HFFc6 (cell line): ENCODE measurements at places on chromosomes 5 and 9.
A peak's percentile ranks its signal among the peaks of the same experiment; 100 is the strongest.

GRCh38 chr9:70085241-70085640, 41.6 kb downstream of the MAMDC2 start:
- no peak for DNase-seq

- DNase-seq = peak; percentile 83
These were observed 10.9 kb downstream of the CXXC5 start for GRCh38 chr5:139658928-139659667.

DNA sequence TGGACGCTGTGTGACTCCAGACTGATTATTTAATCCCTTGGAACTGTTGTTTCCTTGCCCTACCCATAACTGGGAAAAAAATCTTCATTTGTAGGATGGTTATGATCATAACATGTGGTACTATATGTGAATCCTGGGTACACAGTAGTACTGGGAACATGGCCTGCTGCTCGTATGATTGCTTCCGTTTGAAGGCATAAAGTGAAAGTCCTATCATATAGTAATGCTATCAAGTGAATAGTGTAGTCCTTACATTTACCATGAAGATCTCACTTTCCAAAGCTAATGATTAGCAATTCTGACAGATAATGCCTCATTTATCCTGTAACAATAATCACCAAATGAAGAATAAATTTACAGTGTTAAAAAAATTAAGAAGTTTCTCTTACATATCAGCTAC, 53.2 kb downstream of the MEF2C start:
- DNase-seq = no peak

- no peak for DNase-seq
These were observed 21.1 kb upstream of the TERT start for GRCh38 chr5:1315709-1316587.

- DNase-seq = peak; percentile 7
These were observed 6.4 kb downstream of the ISCA1 start for GRCh38 chr9:86275962-86276361.

- no peak for DNase-seq
These were observed 641.8 kb downstream of the EFNA5 start for GRCh38 chr5:107028938-107029337.

GRCh38 chr9:89533411-89534095, 35.6 kb upstream of the SEMA4D start:
- DNase-seq = no peak

DNA sequence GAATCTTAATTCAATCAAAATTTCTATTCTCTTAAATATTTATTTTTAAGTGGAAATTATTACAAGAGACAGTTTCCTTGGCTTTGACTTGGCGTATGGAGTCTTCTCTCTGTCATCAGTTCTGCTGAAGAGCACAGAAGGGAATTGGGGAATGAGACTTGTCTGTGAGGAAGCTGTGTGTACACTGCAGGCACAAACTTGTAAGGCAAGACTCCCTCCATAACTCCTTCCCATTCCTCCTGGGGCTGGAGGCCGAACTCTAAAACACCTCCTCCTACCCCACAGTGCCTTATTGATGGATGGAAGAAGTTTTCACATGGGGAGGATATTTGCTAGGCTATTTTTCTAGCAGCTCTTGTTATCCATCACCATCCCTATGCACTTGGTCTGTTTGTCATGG, 187.4 kb upstream of the ELL2 start:
- DNase-seq = no peak

DNA sequence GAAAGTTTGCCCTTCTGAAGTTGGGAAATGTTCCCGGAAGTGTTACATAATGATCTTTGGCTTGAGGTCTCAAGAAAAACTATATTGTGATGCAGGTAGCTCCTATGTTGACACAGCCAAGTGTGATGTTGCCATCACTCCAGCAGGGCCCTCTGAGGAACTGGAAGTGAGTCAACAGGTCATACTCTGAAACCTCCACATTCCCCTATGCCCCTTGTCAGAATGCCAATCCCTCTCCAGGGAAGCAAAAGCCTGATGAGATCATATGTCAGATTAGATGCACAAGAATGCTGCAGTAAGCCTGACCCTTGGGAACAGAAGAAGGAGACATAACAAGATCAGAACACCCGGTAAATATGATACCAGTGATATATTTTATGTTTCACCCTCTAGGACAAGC, 66.8 kb upstream of the ITGA2 start:
- peak; percentile 91 for DNase-seq

DNA sequence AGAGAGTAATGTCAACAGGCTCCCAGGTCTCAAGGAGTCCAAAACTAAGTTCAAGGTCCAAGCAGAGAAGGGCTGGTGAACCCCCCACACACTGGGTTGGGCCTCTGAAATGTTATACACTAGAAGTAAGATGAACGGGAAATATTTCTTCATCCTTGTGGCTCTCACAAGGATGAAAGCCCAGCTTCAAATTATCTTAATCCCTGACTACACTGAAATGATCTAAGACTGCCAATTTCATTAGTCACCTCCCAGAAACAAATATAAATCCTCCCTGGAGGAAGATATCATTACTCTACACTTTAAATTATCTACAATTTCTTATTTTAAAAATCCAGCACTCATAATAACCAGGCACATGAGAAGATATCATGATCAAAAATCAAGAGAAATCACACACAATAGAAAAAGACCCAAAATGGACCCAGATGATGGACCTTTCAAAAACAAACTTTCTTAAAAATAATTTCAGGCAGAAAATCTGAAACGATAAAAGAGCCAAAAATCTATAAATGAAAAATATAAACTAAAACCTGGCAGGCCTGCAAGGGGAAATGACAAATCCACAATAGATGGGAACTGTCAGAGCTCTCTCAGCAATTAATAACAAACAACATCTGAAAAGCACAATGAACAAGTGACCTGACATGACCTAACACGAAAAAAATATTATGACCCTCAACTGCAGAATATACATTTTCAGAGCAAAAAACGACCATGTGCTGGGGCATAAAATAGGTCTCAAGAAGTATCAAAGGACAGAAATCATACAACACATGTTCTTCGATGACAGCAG, 117.4 kb downstream of the GPR21 start:
- DNase-seq = no peak

DNA sequence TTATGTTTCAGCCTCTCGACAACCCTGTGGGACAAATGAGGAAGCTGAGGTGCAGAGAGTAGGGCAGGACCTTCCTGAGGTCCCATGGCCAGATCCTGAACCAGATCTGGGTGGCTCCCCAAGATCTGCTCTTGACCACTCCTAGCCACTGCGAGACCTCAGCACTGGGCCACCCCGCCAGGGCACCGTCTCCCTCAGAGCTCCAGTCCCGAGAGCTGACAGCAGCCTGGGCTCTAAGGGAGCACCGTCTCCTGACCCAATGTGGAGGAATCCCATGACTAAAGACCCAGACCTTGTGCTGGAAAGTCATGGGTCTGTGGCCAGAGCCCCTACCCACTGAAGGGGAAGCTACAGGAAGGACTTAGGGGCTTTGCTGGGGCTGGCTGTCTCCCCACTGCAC, 4.5 kb upstream of the LMX1B start:
- no peak for DNase-seq

DNA sequence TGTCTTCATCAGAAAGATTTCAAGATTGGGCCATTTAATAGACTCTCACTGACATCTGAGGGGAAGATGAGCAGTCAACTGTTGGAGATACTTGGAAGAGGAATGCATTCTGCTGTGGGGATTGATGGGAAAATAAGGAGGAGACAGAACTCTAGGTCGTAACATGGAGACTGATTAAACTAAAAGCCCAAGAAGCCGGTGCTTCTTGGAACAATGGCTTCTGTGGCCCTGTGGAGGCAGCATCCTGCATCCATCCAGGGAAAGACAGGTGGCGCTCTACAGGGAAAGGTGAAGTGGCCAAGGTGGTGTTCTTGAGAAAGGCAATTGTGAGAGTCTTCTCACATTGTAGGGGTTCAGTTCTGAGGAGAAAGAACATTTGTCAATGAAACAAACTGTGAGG, 31.3 kb downstream of the ZFAND5 start:
- no peak for DNase-seq

DNA sequence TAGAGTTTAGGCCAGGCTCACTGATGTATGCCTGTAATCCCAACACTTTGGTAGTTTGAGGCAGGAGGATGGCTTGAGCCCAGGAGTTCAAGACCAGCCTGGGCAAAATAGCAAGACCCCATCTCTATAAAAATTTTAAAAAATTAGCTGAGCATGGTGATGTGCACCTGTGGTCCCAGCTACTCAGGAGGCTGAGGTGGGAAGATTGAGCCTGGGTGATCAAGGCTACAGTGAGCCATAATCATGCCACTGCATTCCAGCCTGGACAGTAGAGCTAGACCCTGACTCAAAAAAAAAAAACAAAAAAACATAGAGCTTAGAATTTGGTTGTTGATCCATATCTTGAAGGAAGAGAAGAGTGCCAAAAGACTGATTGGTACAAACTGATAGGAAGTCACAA, 14.7 kb upstream of the CDK7 start:
- no peak for DNase-seq

GRCh38 chr9:100774326-100774725, 196.4 kb downstream of the CAVIN4 start:
- no peak for DNase-seq

DNA sequence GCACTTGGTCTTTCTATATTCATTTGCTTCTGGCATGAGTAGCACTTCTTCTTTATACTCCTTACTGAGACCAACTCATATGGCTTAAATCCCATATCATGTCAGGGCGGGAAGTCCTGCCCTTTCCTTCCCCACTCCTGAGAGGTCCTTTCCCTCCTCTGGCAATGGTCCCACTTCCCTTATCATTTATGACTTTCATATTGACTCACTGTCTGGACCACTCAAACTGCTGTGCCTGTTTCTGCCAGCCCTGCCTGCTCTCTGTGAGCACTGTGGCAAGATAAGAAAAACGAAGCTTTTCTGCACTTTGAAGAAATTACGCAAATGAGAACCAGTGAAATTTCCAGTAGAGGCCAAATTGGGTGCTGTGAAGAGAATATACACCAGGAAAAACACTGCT, 58.1 kb downstream of the ZNF474 start:
- no peak for DNase-seq

DNA sequence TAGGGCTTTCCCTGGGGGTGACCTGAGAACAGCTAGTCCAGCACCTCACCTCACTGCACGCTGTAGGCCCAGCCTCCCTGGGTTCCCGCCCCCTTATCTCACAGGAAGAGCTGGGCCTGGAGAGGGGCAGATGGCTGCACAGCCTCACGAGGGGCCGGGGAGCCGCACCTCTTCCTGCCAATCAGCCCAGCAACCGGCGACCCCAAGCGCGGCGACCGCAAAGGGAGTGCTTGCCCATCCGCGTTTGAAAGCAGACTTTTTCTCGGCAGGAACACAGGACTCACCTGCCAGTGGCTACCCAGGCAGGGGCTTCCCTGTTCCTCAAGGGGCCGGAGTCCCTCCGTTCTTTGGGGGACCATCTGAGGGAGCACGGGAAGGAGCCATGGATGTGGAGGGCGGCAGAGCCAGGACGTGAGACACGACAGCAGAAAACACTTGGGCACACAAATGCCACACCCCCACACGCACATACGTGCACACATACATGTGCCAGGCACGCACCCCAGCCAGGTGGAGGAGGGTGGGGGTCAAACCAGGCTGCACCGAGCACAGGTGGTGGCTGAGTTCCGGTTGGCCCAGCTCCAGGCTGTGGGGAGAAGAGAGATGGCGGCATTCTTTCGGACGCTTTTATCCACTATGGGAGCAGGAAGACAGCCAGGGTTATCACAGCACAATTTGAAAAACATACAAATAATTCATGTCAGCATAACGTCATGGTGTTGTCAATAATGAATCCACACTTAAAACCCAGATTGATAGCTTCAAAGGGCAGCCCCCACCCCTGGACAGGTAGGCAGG, 11.3 kb downstream of the TMEM250 start:
- DNase-seq = no peak

- no peak for DNase-seq
These were observed 18.6 kb downstream of the TMEM252 start for GRCh38 chr9:68522131-68522530.

- peak; percentile 35 for DNase-seq
These were observed 11.7 kb upstream of the FAT2 start for GRCh38 chr5:151602806-151603205.

GRCh38 chr5:150542933-150543445, 35.1 kb downstream of the NDST1 start:
- DNase-seq = no peak

- DNase-seq = peak; percentile 68
These were observed 2.8 kb downstream of the GBGT1 start for GRCh38 chr9:133160742-133161546.

DNA sequence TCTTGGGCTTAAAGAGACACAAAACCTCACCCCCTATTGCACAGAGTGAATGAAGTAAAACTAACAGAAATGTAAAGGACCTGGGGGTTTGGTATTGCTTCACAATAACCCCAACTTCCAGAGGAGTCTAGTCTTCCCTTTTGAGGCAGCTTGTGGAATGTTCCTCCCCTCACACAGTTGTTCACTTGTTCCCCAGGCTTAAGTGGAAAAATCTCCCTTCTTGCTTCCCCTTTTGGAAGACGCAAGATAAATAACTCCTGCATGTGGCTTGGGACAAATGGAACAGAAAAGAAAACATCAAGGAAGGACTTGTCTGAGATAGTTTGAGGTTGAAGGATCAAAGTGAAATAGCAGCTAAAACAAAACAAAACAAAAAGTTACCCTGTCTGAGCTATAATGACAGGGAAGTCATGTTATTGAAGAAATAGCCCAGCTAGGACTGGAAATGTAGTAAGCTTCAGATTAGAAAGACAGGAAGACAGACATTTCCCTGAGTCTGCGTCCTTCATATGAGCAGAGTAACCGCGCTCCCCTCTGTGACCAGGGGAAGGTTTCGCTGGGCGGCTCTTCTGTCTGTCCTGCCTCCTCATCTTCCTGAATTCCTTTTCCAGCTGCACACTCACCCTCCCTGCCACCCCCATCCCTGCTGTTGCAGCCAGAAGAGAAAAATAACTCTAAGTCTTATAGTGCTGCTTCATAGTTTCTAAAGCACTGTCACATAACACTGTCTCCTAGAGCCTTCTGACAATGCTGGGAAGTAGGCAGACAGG, 8.8 kb downstream of the SPARC start:
- DNase-seq = no peak

DNA sequence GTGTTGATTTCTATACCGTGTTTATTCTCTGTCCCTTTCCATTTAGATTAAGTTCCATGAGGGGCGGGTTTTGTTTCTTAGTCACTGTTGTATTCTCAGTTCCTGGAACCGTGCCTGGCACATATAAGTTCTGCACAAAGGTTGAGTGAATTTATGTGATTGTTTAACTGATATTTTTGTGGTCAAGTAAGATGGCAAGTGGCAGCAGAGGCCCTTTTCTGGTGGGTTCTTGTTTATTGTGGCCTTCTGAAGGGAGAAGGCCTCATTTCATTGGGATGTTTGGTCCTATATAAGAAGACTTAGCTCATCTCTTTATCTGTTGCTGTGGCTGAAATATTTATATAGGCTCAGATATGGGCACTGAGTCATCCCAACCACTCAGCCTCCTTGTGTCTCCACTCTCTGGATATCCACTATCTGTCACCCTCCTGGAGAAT, 262.5 kb downstream of the PSAT1 start:
- peak; percentile 72 for DNase-seq

GRCh38 chr9:36345103-36345846, 54.8 kb downstream of the RNF38 start:
- DNase-seq = no peak

- no peak for DNase-seq
These were observed 16.5 kb upstream of the STXBP1 start for GRCh38 chr9:127595611-127596010.

GRCh38 chr5:159049844-159050315, 49.8 kb downstream of the EBF1 start:
- no peak for DNase-seq

- no peak for DNase-seq
These were observed 234.2 kb downstream of the TRIM36 start for GRCh38 chr5:114935490-114935889.

GRCh38 chr5:111198281-111198966, 25.8 kb upstream of the CAMK4 start:
- DNase-seq = no peak
